ENCODE measurements at places on chromosomes 4 and X.

GRCh38 chr4:42640613-42641012 lies 16.3 kb downstream of the ATP8A1 start:
- no peak for DNase-seq

DNA sequence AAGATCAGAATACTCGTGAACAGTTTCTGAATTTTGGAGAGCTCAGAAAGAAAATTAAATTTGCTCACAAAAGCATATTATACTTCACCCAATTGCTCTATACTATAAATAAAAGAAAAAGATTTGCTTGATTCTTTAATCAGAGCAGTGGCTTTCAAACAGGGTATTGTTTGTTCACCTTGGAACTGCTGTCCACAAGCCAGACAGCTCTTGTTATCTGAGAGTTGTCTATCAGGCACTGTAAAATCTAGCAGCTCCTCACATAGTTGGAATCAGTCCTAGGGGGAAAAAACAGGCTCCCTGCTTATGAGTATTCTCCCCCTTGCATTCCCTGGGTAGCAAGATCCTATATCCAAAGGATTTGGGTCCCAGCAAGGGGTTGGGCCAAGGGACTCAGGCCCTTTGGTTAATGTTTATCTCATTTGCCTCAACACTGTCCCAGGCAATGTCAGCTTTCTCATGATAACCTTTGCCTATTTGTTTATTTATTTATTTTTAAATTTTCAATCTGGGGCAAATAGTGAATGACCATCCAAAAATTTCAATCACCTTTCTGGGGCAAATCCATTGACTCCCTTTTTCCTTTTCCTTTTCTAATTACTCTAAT lies 24.1 kb upstream of the MAGEB16 start:
- DNase-seq: no peak

- DNase-seq: no peak
Observed at GRCh38 chrX:129561453-129561852, 21.4 kb downstream of the OCRL start.

- DNase-seq: no peak
Observed at GRCh38 chrX:46739736-46740135, 19.2 kb downstream of the SLC9A7 start.

- no peak for DNase-seq
Observed at GRCh38 chr4:169184686-169185085, 86.1 kb downstream of the SH3RF1 start.

- DNase-seq: no peak
Observed at GRCh38 chr4:60759518-60760245, 440.4 kb upstream of the ADGRL3 start.

GRCh38 chr4:15781427-15782095 lies 3.4 kb downstream of the CD38 start:
- no peak for DNase-seq

- no peak for DNase-seq
Observed at GRCh38 chr4:15063341-15063740, 61.1 kb downstream of the CPEB2 start.

DNA sequence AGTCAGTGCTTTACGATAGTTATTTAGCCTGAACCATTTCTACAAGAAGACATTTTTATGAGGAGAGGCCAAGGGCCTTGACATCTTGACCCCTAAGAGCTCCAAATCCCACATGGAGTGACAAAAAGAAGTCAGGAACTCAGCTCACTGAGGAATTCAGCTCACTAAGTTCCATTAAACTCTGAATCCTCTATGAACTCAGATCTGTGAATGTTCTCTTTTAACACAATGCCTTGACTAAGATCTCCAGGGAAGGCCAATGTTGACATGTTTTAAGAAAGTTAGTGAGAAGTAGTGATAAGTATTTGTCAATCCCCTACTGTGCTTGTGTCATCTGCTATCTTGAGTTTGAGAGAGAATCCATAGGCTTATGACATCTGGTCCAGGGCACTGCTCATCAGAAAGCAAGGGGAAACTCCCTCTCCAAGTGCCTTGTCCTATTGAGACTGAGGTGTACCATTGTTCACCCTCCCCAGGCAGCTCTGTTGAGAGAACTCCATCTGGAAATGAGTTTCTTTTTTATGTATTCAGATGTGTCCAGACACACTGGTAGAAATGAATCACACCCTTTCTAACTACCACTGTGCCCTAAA lies 68.7 kb upstream of the PCDH19 start:
- DNase-seq: no peak

DNA sequence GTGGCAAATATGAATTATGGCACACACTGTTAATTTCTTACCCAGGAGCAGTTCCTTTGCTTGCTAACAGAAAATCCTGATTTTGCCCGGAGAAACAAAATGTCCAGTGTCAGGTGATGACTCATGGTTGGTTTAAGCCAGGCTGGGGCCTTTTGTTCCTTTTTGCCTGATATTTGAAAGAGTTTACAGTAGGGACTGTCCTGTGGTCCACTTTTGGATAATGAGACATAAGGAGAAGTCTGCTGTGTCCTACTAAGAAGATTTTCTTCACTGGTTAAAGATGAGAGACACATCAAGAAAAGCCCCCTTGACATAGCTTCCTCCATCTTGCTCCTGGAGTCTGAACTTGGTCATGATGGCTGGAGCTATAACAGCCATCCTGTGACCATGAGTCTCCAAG lies 12.1 kb upstream of the DRD5 start:
- DNase-seq: no peak

DNA sequence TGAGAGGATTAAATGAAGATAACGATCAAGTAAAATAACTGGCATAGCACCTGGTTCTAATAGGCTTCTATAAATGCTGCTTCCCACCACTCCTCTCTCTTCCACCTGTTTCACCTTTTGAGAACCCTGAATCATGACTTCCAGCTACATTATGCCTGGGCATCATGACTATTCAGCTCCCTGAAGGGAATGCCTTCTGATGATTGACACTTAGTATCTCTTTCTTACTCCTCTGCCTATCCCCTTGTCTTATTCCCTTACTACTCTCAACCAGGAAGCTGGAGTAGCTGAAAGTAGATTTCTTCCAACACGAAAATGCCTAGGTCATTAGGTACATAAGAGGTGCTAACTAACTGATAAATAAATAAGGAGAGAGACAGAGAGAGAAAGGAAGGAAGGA lies 24.7 kb upstream of the CXCL8 start:
- no peak for DNase-seq

- no peak for DNase-seq
Observed at GRCh38 chrX:105876658-105877057, 54.3 kb downstream of the NRK start.

DNA sequence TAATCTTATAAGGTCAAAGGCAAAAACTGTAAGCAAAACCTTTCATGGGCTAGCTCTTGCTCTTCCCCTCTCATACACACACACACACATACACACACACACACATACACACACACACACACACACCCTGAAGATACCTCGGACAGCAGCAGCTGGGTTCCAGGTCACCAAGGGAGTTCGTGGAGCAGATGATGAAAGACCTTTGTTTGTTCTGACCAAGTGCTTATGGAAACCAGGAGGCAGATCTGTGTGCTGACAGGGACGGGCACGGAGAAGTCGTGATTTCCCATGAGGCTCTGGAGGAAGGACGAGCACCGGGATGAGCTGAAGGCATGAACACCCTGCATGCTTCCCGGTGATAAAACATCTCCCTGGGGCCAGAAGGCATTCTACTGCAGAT lies 35.4 kb upstream of the CRMP1 start:
- no peak for DNase-seq

GRCh38 chr4:175280153-175280552 lies 362.0 kb downstream of the ADAM29 start:
- no peak for DNase-seq
